ENCODE measurements at places on chromosomes 2 and 18.

DNA sequence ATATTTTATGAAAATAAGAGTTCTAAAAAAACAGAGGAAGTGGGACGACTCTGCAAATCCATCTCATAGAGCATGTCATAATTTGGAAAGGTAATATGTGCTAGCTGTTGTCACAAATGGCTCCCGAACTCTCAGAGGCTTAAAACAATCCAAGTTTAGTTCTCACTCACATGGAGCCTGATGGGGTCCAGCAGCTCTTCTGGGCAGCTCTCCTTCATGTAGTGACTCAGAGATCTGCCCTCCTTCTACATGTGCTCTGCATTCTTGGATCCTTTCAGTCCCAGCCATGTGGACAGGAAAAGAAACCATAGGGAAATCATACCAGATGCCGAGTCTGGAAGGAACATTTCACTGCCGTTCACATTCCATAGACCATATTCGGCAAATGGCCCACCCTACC, 180.1 kb upstream of the APCDD1 start:
- DNase-seq, result no peak

DNA sequence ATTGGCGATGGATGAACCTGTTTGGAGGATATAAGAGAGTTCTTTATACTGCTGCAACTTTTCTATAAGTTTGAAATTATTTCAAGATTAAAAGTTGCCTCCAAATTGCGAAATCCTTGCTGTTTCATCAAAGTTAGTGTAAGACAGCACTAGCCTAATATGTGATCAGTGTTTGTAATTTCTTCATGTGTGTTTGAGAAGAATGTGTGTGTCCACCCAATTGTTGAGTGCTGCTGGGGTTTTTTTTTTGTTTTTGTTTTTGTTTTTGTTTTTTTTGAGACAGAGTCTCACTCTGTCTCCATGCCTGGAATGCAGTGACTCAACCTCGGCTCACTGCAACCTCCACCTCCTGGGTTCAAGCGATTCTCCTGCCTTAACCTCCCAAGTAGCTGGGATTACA, 33.4 kb downstream of the CDK15 start:
- DNase-seq, result no peak

DNA sequence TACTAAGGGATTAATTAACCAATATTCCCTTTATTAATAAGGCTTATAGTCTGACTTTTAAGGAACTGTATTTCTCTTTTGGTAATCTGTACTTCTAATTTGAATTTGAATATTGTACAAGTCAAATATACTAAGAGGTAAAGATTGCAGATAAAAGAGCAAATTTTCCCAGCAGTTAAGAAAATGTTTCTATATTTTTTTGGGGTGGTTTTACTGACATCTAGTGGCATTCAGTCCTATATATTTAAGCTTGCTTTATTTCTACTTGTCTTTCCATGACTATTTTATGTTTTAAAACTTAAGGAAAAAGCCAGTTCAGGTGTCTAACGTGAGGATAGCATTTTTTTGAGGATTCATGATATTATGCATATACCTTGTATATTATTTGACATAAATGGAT, 41.6 kb downstream of the TDRD15 start:
- DNase-seq, result peak; percentile 70

GRCh38 chr2:141994066-141994465, 136.8 kb downstream of the LRP1B start:
- no peak for DNase-seq

DNA sequence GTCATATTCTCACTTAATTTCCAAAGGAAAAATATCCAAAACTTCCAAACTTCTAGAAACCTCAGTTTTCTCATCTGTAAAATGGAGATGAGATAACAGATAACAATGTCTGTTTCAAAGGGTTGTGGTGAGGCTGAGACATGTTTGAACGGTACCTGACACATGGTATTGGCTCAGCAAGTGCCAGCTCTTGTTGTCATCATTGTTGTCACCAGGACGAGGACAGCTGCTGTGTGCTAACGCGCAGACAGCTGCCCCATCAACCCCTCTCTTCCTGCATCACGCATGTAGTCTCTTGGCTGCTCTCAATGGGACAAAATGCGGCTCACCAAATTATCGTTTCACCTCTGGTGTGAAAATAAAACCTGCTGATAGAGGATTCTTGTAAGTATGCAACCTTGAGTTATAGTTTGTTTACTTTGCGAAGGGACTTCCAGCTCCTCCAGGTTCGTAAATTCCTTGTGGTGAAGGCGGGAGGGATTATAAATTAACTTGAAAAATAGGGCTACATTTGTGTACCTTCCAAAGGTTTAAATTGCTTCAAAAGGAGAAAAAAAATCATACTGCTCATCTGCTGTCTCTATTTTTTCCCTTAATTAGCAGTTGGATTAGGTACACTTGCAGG, 605.4 kb downstream of the BCL11A start:
- no peak for DNase-seq

- DNase-seq, result no peak
Measured at GRCh38 chr2:14752295-14752694, 119.8 kb downstream of the LRATD1 start.

DNA sequence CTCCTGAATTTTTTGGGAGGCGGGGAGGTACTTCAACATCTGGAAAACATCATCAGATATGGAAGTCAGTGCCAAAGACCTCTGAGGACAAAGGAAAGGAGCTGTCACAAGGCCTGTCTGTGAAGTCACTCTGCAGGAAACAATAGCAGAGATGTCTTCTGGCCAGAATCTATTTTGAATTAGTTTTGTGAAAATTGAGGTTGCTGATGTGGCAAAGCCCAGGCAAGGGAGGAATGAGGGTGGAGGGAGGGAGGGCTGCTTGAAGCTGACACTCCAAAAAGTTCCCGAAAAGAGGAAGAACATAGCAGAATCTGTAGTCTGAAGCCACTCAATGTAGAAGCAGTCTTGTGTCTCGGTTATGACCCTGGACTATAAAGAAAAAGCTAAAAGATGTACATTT, 151.1 kb upstream of the LHCGR start:
- DNase-seq, result no peak

DNA sequence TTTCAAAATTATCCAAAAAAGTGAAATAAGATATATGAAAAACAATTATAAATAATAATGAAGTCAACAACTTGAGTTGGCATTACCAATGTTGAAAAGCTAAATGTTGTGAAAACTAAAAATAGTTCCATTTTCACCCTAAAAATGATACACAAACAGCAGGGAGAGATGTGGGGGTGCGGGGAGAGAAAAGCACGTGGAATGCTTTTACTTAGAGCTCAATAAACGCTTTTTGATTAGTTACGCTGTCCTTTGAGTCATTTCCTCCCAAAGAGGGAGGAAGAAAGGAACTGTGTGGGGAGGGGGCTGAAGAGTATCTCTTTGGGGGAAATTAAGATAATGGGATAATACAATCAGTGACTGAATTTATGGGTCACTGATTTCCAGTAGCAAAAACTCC, 29.2 kb downstream of the ZNF521 start:
- no peak for DNase-seq

DNA sequence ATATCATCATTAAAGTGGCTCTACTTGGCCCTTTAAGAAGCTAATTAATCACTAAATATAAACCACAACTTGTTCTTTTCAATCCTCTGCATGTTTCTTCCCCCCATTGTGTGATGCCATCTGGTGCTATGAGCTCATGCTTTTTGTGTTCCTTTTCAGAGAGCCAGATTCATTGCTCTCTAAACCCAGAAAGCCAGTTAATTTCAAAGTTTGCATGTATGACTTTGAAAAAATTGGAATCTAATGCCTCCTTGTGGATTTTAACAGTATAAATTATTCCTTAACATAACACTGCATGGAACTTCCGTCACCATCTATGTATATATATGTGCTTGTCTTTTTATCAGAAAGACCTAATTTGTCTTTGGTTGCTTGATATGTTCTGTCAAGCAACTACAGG, 31.1 kb downstream of the TMEM178A start:
- no peak for DNase-seq

GRCh38 chr2:62938126-62938525, 112.5 kb upstream of the OTX1 start:
- no peak for DNase-seq

DNA sequence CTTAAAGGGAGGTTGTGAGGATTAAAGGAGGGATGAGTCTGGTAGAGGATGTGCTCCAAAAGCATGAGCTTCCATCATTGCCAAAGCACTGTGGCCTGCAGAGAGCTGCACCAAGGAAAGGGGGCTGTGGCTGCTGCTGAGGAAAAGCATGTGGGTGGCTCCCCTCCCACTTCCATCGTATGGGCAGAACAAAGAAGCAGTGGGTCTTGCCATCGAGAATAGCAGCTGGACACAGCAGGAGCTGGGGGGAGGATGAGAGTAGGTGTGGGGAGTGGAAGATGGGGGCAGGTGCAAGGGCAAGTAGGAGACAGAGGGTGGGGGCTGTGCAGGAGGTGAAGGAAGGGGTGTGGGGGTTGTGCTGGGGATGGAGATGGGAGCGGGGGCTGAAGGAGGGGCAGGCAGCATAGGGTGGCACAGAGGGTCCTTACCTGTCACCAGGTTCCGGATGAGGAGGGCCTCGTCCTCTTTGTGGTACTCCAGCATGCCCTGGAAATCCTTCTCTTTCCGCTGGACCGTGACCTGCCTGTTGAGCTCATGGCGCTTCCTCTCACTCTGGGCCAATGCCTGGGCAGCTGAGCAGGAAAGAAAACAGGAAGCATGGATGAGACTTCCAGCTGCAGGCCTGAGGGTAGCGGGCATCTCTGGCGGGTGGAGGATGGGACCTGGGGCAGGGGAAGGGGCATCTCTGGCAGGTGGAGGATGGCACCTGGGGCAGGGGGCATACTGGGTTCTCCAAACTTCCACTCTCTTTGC, 33.6 kb upstream of the ACAA2 start:
- DNase-seq, result no peak

- DNase-seq, result no peak
Measured at GRCh38 chr18:35682281-35682867, 100.8 kb downstream of the GALNT1 start.

DNA sequence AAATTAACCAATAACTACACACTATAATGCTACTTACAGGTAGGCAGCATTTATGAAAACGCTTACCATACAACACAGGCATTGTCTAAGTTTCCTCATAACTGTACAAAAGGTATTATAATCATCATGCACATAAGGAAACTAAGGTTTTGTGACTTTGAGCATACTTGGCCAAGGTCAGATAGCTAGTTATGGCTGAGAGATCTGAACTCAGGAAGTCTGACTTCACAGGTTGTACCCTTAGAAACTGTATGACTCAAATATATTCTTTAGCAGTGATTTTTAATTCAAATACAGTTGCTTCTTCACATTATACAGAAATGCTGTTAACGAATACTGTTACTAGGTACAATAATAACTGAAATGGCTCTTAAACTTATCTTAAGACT, 89.3 kb downstream of the TRIP12 start:
- no peak for DNase-seq

DNA sequence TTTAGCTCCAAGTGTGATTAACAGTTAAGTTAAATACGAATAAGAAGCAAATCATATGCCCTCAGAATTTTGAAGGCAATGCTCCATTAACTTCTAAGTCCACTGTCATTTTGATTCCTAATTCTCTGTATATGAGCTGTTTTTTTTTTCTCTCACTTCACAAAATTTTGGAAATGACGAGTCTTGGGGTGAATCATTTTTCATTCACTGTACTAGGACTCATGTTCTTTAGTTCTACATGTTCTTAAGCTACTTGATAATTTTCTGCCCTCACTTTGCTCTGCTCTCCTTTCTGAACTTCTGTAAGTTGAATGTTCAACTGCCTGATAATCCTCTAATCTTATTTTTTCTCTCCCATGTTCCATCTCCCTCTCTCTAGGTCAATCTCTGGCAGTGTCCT, 141.0 kb downstream of the THADA start:
- no peak for DNase-seq

DNA sequence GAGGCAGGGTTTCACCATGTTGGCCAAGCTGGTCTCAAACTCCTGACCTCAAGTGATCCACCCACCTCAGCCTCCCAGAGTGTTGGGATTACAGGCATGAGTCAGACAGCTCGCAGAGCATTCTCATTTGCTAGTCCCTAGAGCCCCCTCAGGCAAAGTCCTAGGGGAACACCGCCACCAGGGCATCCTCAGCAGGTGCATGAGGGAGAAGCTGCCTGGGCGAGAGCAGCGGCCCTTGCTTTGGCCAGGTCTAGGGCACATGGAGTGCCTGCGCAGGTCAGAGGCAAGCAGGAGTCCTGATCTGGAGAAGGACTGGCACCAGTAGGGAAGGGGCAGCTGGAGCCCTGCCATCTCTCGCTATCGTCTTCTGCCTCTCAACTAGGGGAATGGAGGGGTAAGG, 32.4 kb downstream of the NGEF start:
- no peak for DNase-seq

DNA sequence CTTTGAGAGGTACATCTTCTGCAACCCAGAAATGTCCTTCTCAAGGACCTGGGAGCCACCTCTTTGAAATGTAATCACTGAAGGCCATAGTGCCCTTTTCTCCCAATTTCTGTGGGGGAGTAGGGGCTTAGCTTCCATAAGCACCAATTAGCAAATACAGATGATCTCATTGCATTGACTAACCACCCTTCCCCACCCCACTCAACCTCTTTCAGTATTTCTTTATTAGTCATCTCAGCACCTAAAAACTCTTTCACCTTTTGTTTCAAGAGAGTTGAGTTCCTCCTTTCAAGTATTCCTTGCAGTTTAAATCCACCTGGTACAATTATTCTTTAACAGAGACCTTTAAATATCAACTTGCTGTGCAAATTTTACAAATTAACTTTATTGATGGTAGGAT, 1011.8 kb upstream of the CDH2 start:
- no peak for DNase-seq

DNA sequence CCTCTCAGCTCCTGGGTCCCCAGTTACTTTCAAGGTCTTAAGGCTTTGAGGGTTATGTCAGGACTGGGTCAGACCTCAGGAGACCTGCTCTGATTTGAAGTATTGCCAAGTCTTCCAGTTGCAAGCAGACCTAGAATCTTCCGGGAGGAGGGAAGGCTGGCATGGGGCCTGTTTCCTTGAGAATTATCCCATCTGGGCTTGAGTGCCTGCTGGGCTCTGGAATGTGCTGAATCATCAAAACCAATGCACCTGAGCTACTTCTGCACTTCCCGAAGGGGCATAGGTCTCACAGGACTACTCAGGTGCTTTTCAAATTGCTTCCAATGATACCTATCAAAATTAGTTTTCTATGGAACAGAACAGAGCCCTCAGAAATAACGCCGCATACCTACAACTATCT, 327.3 kb downstream of the XIRP2 start:
- DNase-seq, result no peak

Measured in spinal cord (tissue), 10 donors.